Heart right ventricle (tissue), 16 donors: ENCODE measurements at places on chromosomes 2 and 18. TPM values are rescaled to one million over a fixed set of nuclear protein-coding genes. Genes with fewer than 3 reads are reported as not detected.

The POTEC gene
- total RNA-seq = not detected

The MRPS9 gene
- 58.8 TPM for total RNA-seq

The ALK gene
- total RNA-seq = not detected

The REG3A gene
- not detected for total RNA-seq

- no peak overlapping the region for H3K4me3 ChIP-seq
- peaks cover 17% of the 10 kb centered on the region for H3K4me1 ChIP-seq
- DNase-seq = no peak
- no peak overlapping the region for H3K27ac ChIP-seq
- no peaks in the 10 kb centered on the region for H3K36me3 ChIP-seq
- no peaks in the 10 kb centered on the region for H3K27me3 ChIP-seq
These were observed 76.9 kb downstream of the NXPH2 start for GRCh38 chr2:138703242-138703641.

DNA sequence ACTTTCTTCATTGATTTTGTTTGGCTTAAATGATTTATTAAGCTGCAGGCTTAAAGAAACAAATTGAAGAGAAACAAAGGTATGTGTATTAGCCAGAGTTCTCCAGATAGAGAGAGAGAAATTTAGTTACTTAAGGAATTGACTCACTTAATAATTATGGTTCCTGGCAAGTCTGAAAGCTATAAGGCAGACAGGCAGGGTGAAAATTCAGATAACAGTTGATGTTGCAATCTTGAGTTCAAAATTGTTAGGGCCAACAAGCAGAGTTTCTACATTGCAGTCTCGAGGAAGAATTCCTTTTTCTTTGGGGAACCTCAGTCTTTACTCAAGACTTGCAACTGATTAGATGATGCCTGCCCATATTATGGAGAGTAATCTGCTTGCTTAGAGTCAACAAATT is 593.5 kb downstream of the ADCYAP1 start:
- no peak for DNase-seq
- no peaks in the 10 kb centered on the region for H3K27me3 ChIP-seq
- no peak overlapping the region for H3K27ac ChIP-seq

- no peaks in the 10 kb centered on the region for H3K36me3 ChIP-seq
- H3K27me3 ChIP-seq = no peaks in the 10 kb centered on the region
- H3K4me1 ChIP-seq = no peaks in the 10 kb centered on the region
- no peak overlapping the region for H3K4me3 ChIP-seq
These were observed 499.0 kb downstream of the CPS1 start for GRCh38 chr2:211055438-211055837.

DNA sequence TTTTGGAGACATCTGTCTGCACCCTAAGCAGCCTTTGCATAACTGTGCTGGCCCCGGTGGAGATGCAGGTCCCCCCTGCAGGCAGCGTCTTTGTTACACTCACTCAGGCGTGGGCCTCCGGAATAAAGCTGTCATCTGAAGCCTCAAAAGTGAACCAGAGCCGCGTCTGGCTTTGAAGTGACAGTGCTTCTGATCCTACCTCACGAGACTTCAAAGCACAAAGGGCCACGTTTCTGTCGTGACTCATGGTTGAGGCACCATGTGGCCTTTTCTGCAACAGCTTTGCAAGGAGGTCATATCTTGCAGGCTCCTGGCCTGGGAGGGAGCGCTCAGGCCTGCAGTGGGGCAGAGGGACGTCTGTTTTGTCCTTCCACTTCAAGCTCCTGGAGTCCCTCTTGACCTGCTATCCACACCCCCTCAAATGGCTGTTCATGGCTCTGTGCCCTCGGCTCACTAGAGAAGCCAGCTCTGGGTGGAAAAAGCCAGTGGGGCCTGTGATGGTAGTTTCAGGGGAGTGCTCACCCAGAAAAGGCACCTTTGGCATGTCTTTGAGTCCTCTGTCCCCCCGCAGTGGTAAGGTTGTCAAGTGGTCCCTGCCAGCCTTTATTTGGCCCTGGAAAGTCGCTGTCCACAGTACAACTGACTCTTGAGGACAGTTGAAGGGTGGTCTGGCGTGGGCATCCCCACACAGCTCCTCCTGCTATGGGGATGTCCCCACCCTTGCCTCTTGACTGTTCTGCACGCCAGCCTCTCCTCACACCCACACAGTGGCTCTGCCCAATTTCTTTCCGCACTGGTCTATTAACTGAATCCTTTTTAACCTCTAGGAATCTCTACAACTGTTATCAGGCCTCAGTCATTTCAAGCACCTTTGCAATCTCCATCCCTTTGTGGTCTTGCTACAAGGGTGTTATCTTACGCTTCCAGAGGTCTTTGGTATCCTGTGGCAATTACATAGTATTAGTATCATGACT is 19.3 kb downstream of the GPR55 start:
- H3K27ac ChIP-seq = no peak overlapping the region
- peaks cover 5% of the 10 kb centered on the region for H3K27me3 ChIP-seq
- H3K4me1 ChIP-seq = no peaks in the 10 kb centered on the region
- no peaks in the 10 kb centered on the region for H3K36me3 ChIP-seq

- no peak for DNase-seq
- H3K36me3 ChIP-seq = no peaks in the 10 kb centered on the region
- no peak overlapping the region for H3K27ac ChIP-seq
These were observed 38.2 kb downstream of the PLEKHM3 start for GRCh38 chr2:207987025-207987716.

DNA sequence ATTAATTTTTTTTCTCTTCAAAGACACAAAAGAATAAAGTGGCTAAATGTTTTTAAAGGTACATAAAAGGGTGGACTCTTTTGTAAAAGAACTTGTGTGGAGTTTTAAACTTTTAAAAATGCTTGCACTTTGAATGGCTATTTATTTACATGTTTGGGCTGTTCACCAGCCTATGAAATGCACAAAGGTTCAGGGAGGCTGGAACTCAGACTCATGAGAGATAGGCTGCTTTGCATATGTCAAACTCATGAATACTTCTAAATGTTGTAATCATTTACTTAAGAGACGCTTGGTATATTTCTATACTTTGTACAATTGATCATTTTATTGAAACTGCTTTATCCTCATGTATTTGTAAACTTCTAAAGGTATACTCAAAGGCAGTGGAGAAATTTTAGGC is 79.9 kb downstream of the ZEB2 start:
- no peaks in the 10 kb centered on the region for H3K36me3 ChIP-seq
- H3K27me3 ChIP-seq = no peaks in the 10 kb centered on the region
- no peak for DNase-seq
- H3K4me3 ChIP-seq = no peak overlapping the region

- H3K4me3 ChIP-seq = no peak overlapping the region
- H3K4me1 ChIP-seq = no peaks in the 10 kb centered on the region
- no peak for DNase-seq
- H3K27ac ChIP-seq = no peak overlapping the region
- no peaks in the 10 kb centered on the region for H3K36me3 ChIP-seq
These were observed 15.0 kb upstream of the ELOA2 start for GRCh38 chr18:47050468-47050867.

GRCh38 chr2:188042412-188042811 is 249.3 kb upstream of the GULP1 start:
- no peak overlapping the region for H3K4me3 ChIP-seq
- DNase-seq = no peak
- H3K4me1 ChIP-seq = no peaks in the 10 kb centered on the region
- H3K27ac ChIP-seq = no peak overlapping the region

GRCh38 chr2:234725528-234726264 is 226.1 kb upstream of the SH3BP4 start:
- H3K27me3 ChIP-seq = no peaks in the 10 kb centered on the region
- no peaks in the 10 kb centered on the region for H3K36me3 ChIP-seq
- no peak overlapping the region for H3K4me3 ChIP-seq
- H3K27ac ChIP-seq = no peak overlapping the region
